ENCODE measurements at places on chromosomes 6 and 20.

DNA sequence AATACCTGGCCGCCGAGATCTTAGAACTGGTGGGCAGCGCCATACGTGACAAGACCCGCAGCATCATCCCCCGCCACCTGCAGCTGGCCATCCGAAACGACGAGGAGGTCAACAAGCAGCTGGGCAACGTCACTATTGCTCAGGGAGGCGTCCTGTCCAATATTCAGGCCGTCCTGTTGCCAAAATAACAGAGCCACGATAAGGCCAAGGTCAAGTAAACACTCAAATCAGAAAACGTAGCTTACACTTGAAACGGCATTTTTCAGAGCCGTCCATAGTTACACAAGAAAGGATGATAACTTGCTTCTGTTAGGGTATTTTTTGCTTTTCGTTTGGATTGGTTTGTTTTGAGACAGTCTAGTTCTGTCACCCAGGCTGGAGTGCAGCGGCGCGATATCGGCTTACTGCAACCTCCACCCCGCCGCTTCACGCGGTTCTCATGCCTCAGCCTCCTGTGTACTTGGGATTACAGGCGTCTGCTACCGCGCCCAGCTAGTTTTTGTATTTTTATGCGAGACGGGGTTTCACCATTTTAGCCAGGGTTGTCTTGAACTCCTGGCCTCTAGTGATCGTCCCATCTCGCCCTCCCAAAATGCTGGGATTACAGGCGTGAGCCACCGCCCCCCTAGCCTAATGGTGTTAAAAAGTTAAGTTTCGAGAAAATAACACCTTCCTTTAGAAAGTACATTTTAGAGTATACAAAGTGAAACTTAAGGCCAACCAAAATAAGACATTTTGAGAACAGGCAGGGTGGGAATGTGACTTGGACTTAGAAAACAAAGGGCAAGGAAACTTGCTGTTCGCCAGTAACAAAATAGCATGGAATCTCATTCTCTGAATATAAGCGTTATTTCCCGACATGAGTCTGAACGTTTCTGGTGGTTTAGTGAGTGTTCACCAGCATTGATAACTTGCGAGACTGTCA lies 42.8 kb upstream of the HFE start:
- DNase-seq, result no peak

GRCh38 chr6:11495565-11496145 lies 41.9 kb upstream of the TMEM170B start:
- DNase-seq, result no peak

DNA sequence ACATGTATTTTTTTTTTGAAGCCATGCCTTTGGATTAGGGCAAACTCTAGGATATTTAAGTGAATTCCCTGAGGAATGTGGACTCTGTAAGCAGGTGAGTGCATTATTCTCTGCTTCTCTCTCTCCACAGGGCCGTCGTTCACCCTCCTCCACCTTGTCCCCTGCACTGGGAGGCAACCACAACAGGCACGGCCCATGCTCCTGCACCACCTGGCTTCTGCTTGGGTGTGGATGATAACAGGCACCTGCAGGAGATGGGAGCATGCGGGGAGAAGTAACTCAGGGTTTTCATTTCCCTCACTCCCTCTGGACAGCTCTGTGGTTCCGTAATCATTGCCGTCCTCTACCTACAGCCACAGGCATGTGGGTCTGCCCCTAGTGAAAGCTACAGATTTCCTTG lies 43.4 kb downstream of the HLA-C start:
- no peak for DNase-seq

- no peak for DNase-seq
These were observed 12.2 kb downstream of the SAYSD1 start for GRCh38 chr6:39102821-39103136.

- DNase-seq, result no peak
These were observed 19.8 kb upstream of the LMBRD1 start for GRCh38 chr6:69816569-69816968.

- DNase-seq, result no peak
These were observed 109.7 kb downstream of the AKAP7 start for GRCh38 chr6:131244942-131245341.

- no peak for DNase-seq
These were observed 290.8 kb downstream of the ZNF217 start for GRCh38 chr20:53302695-53303412.

DNA sequence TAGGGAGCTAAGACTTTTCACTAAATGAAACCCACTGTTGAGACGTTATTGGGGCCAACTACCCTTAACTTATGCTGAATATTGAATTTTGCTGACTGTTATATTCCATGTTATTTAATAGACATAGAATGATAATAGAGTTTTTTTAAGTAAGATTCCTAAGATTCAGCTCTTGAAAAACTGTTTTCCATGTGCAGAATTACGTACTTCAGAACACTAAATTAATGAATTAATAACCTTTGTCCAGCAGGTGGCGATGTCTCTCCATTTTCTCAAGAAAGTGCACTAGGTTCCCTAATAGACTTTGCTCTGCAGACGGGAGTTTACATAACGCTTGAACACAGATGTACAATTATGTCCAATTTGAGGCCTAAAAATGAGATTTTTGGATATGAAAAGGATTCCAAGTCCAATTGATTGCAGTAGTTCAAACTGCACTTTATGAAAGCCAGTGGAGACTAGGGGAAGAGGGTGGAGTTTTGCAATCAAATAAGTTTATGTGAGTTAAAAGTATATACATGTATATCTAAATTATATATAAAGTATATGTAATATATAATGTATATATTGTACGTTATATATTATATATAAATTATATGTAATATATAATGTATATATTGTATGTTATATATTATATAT lies 282.1 kb downstream of the UST start:
- DNase-seq, result peak; percentile 61

GRCh38 chr20:45098103-45098773 lies 2.7 kb downstream of the KCNS1 start:
- DNase-seq, result no peak

GRCh38 chr6:41191569-41191968 lies 9.4 kb downstream of the TREML2 start:
- peak; percentile 72 for DNase-seq

Data from Calu3 (cell line).